GM23338 (cell line): ENCODE measurements at places on chromosomes 13 and 19.

GRCh38 chr13:110015253-110015652 is 228.9 kb upstream of the IRS2 start:
- no peak for DNase-seq

- DNase-seq, result no peak
These were observed 5.5 kb upstream of the TYROBP start for GRCh38 chr19:35913589-35913988.

DNA sequence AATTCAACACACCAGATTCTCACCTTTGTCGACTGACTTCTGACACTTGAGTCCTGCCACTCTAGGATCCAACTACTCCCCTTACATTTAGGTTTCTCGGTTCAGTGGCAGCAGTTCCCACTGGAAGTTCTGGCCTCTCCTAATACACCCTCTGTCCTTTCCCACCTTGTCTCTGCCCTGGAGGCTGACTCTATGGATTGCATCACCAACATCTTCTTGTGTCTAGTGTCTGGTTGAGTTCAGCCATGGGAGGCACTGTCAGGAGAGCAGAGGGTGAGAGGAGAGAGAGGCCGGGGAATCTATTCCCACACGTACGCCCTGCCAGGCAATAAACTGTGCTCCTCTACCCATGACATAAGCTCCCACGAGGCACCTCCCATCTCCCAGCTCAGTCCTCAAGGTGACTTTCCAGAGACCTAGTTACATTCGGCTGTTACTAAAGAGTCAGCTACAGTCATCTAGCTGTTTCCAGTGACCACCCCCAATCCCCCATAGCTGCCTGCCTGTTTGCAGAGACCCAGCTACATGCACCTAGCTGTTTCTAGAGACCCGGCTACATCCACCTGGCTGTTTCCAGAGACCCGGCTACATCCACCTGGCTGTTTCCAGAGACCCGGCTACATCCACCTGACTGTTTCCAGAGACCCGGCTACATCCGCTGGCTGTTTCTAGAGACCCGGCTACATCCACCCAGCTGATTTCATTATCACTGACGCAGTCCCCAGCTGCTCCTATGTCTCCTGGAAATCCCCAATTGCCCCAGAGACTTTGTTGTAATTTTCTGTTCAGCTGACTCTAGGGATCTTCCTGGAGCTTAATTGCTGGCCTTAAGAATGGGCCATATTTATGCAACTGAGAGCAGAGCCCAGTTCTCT is 8.1 kb upstream of the LILRB4 start:
- DNase-seq, result peak; percentile 20

- DNase-seq, result no peak
These were observed 78.6 kb upstream of the TM9SF2 start for GRCh38 chr13:99422586-99423220.

- DNase-seq, result no peak
These were observed 6.5 kb downstream of the ZNF426 start for GRCh38 chr19:9531933-9532332.

GRCh38 chr19:17965370-17966128 is 1.4 kb upstream of the KCNN1 start:
- DNase-seq, result no peak

GRCh38 chr19:12656899-12657571 is 9.5 kb downstream of the MAN2B1 start:
- DNase-seq, result peak; percentile 98
